ENCODE measurements at places on chromosomes 4 and X. TPM values are rescaled to one million over a fixed set of nuclear protein-coding genes. Genes with fewer than 3 reads are reported as not detected.

MAGEA4 gene
- not detected for polyA plus RNA-seq

- no peak for DNase-seq
These were observed 600.6 kb downstream of the ANKRD50 start for GRCh38 chr4:124111922-124112321.

GRCh38 chrX:88886908-88887307 lies 139.9 kb downstream of the CPXCR1 start:
- DNase-seq, result no peak

DNA sequence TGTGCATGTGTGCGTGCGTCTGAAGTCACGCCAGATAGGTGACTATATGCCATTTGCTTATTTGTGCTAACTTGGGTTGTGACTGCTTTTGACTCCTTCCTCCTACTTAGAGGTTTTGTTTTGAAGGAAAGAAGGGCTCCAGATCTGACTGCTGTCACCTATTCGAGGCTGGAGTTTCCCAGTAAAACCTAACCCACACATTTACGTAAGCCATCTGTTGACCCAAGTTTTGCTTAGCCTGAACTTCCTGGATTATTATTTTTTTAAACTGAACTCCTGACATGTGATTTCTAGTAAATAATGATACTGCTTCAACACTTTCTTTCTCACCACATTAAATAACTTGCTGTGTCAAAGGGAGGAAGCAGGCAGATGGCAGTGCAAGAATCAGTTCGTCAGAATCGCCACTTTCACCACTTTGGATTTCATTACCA lies 41.5 kb downstream of the DTHD1 start:
- no peak for DNase-seq

DNA sequence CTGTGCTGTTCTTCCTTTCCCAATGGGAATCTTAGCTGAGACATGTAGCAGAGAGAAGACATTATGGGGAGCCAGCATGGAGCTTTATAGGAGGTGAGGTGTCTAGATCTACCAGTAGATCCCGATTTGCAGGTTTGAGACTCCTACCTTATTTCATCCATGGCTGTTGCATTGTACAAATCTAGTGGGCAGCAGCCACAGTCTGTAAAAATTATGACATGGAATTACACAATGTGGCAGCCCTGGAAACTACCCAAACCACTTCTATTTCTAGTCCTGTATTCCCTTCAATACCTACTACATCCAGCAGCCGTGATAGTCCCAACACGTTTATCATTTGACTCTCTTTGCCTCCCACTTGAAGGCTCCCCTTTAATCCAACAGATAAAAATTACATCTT lies 8.1 kb downstream of the ATP7A start:
- DNase-seq, result no peak

BEX1 gene
- polyA plus RNA-seq, result 4.0 TPM

TMEM31 gene
- polyA plus RNA-seq, result 0.38 TPM

SH2D1A gene
- polyA plus RNA-seq, result 0.04 TPM

GPR82 gene
- 0.04 TPM for polyA plus RNA-seq
